ENCODE measurements at places on chromosomes 3 and 15.

DNA sequence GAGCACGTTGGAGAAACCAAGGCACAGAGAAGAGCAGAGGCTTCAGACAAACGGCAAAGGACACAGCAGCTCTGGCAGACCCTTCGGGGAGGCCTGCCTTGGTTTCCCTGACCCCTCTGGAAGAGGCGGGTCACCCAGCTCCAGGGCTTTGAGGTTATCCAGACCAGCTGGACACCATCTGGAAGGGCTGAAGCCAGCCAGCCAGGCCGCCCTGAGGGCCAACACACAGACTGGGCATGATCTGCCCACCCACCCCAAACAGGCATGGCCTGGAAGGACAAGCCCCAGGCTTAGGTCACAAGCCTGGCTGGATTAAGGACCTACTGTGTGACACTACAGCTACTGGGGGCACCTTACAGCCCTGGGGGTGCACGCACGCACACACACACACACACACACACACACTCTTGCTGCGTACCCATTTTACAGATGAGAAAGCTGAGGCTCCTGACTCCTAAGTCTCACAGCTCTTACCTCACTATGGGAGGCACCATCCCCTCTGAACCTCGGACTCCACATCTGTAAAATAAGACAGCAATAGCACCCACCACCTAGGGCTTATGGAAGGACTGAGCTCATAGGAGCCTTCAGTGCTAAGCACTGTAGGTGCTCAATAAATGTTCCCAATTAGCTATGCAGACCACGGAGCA lies 10.8 kb downstream of the PLXND1 start:
- peak; percentile 43 for DNase-seq

GRCh38 chr3:71512000-71512399 lies 71.5 kb downstream of the FOXP1 start:
- DNase-seq = no peak

- DNase-seq = no peak
Measured at GRCh38 chr3:40908612-40909011, 290.7 kb upstream of the CTNNB1 start.

GRCh38 chr3:161420746-161421145 lies 49.4 kb upstream of the SPTSSB start:
- peak; percentile 51 for DNase-seq

GRCh38 chr3:190716961-190717360 lies 145.5 kb downstream of the GMNC start:
- DNase-seq = no peak

DNA sequence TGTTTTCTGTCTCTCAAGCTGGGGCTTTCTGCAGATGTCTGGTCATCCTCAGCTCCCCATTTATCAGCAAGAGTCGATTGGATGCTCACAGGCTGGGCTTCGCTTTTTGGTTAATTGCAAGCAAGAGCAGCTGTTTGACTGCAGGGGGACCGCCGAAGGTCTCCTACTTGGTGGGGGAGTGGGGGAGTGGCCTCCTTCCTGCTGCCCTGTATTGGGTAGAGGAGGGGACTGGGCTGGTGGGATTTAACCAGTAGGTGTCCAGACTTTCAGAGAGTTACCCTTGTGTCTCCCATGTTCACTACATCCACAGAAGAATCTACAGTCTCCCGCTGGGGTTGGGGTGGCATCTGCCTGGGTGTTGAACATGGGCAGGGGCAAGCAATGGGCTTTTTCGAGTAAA lies 78.7 kb downstream of the PLXNA1 start:
- no peak for DNase-seq

DNA sequence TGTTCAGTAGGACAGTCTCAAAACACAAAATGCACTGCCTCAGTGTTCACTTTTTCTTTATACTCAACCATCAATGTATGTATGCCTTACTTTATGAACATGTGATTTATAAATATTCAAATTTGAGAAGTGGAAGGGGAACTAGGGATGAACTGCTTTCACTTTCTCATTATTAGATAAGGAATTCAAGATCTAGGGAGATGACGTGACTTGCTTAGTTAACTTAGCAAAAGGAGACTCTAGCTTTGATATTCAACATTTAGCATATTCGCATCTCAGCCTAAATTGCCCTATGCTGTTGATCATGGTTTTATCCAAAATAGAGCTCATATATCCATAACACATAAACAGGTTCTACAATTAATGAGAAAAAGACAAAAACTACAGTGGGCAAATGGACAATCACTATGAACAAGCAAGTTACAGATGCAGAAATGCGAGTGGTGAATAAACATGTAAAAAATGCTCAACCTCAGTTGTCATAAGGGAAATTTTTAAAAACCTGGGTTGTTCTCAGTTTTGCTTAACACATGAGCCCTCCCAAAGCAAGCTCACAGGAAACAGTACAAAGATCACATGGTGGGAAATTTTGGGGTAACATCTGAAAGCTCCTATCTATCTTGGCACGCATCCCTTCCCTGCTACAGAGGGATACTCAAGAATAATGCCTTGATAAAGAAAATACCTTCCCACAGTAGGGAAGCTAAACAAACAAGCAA lies 269.8 kb downstream of the THRB start:
- DNase-seq = no peak

DNA sequence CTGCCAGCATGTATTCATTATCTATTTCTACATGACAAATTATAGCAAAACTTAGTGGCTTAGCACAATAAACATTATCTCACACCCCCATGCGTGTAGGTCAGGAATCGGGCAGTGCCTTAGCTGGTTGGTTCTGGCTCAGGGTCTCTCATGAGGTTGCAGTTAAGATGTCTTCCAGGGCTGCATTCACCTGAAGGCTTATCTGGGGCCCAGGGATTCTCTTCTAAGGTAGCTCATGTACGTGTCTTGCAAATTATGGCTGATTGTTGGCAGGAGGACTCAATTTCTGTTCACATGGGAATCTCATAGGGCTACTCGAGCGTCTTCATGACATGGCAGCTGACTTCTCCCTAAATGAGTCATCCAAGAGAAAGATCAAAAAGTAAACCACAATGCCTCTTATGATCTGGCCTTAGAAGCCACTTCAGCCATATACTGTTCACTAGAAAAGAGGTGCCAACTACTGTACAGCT lies 42.9 kb upstream of the TSC22D2 start:
- no peak for DNase-seq

- peak; percentile 82 for DNase-seq
Measured at GRCh38 chr15:85642693-85643066, 152.0 kb downstream of the KLHL25 start.

GRCh38 chr15:40006646-40007045 lies 32.3 kb downstream of the SRP14 start:
- no peak for DNase-seq

GRCh38 chr3:160130071-160130470 lies 95.2 kb upstream of the C3orf80 start:
- no peak for DNase-seq

- no peak for DNase-seq
Measured at GRCh38 chr3:4743371-4743770, 235.9 kb upstream of the BHLHE40 start.

DNA sequence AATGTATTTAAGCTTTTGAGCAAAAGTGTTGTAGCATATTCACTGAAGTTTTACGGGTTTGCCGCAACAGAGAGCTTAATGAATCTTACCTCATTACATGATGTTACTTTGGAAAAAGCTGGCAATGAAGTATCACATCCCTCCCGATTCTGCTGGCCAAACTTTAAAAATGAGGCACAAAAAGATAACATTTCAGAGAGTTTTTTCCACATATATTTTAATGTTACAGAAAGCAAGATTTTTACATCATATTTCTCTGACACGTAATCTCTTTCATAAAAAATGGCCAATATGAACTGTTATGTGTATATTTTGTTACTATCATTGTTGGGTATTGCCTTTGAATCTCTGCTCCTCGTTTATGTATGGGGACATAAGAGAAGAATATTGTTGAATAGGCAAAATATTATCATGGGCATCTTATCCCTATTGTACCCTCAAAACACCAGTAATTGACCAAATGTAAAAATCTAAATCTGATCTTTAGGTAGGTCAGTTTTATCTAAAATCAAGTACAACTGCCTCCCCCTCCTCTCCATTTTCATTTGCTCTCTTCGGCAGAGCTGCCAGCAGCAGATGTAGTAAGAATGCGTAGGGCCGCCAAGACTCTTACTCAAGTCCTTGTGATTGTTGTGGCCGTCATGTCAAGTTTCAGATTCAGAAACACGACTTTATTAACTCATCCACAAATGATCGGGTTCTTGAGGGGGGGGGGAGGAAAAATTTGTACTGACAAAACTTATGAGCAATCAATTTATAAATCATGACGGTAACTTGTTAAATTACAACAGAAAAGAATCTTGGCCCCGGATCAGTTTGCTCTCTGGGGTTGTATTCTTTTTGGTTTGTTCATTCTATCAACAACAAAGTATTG lies 106.7 kb upstream of the THRB start:
- DNase-seq = no peak

DNA sequence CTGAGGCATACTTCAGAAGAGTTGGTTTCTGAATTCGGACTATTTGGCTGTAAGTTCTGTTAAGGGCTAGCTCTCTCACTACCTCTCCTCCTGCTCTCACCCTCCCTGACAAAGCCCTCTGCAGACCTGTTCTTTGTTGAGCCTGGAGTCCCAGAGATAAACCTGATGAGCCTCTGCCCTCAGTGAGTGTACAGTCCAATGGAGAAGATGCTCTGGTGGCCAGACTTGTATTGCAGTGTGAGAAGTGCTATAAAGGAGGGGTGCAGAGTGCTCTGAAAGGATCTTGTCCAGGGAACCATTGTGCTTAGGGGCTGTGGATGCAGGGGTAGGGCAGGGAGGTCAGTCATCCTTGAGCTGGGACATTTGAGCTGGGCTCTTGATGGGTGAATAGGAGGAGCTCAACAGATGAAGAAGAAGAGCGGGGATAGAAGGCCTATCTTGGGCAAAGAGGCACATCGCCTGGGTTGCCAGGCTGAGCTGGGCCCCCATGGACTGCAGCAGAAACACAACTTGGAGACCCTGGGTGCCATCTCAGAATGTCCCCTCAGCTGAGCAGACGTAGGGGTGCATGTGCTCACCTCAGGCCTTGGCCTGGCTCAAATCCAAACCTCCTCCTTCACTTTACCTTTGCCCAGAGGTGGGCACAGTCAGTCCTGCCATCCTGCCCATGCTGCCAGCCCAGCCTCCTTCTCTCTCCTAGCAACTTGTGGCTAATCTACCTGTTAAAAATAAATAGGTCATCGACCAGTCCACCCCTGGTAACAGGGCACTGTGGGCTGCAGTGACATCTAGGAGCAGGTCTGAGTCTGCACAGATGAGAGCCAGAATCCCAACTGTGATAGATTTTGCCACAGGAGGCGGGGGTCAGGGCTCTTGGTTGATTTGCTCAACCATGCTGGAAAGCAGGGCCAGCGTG lies 3.3 kb downstream of the CAND2 start:
- no peak for DNase-seq

GRCh38 chr3:149657321-149657925 lies 402 bp downstream of the WWTR1 start:
- DNase-seq = peak; percentile 85

DNA sequence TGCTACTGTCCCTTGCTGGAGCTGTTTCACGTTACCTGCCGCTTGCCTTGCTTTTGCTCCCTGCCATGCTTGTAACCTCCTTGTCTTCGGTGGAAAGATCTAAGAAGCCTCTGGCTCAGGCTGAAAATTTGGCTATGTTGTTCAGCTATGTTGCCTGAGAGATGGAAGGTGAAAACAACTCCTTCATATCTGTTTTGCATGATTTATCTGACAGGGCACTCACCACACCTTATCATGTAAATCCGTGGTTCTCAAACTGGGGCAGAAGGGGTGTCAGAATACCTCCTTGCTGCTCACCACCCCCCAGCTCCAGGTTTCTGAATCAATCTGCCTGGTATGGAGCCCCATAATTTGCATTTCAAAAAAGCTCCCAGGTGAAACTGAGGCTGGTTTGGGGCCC lies 6.5 kb upstream of the CORO2B start:
- no peak for DNase-seq
